ENCODE measurements at places on chromosomes 11 and 22.

- DNase-seq = no peak
Measured at GRCh38 chr22:48097723-48098122, 1335.3 kb downstream of the TBC1D22A start.

DNA sequence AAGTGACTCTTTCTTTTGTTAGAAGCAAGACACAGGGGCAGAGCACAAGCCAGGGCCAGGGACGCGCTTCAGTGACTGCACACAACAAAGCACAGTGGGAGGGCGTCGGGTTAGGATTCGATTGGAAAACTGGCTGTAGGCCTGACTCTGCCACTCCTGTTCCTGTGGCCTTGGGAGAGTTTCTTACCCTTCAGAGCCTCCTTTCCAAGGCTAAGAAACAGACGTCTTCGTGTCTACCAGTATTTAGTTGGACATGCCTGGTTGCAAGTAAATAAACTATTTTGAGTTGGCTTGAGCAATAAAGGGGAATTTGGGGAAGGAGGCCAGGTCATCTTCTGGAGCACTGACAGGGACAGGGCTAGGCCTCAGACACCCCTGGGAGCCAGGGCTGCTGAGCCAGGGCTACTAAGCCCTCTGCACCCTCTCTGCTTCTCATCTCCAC is 549.1 kb downstream of the INSC start:
- no peak for DNase-seq

DNA sequence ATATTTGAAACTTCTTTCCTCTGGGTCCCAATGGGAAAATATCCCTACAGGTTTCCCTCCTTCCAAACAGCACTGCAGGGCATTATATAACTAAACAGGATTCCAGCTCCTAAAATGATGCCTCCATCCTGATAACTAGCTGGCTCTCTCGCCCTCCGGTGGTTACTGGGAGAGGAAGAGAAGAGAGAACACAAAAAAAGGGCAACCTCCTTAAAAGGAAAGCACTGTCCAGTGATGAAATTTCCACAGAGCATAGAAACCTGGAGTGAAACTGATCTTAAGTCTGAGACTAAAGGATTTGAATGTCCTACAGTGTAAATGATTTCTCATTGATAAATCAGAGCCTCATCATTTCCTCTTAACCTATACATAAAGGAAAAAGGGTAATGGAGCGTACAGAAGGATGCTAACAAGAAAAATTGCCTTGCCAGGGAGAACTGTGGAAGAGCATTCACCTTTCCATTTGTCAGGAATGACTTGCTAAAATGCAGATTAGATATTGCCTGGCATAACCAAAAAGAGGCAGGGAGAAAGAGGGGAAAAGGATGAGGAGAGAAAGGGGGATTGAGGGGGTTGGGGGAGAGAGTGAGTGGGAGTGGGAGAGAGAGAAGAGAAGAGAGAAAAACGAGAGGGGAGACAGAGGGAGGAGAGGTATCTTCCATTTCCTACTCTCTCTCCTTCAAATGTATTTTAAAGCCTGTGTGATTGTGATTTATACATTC is 121.3 kb downstream of the APOL5 start:
- DNase-seq = no peak

GRCh38 chr11:64036087-64037026 is 626 bp downstream of the FLRT1 start:
- peak; percentile 44 for DNase-seq

DNA sequence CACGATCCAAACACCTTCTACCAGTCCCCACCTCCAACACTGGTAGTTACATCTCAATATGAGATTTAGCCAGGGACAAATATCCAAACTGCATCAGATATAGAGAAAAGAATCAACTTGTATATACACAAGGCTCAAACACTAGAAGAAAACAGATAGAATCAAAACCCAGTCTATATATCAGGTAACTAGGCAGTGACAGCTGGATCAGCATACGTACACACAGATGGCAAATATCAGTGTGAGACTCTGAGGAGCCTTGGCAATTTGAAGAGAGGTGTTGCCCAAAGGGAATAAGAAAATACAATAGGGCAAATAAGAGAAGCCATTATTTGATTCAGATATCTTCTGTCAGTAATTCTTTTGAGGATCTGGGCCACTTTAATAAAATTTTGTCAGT is 951.3 kb upstream of the CHORDC1 start:
- DNase-seq = no peak

DNA sequence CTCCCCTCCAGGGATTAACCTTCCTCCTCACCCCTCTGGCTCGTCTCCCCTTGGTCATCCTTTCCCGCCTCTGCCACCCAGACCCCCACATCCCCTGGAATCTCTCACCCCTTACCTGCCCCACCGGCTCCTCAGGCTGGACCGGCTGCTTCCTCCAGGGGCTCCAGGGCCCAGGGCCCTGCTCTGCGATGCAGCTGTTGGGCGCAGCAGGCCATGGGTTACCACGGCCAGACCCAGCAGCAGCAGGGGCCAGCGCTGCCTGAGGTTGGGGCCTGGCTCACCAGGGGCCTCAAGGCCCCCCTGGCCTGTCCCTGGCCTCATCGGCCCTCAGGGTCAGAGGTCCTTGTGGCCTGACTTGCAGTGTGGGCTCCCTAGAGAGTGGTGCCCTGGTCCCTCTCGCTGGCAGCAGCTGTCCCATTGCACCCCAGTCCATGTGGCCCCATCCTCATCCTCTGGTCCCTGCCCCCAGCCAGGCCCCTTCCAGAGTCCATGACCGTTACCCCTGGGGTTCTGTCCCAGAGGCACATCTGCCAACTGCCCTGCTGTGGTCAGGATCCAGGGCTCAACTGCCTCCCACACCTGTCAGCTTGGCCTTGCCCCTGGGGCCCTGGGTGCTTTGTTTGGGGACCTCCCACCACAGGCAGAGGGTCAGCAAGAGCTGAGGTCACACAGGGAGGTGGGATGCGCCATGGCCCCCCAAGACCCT is at the start of gene IGLL1:
TSS of gene IGLL1 (minus strand) at position 421 of the 706 bp plus-strand sequence. CDS start at position 321, 100 bp downstream.
- no peak for DNase-seq

- no peak for DNase-seq
Measured at GRCh38 chr22:49350441-49351121, 477.1 kb downstream of the BRD1 start.

DNA sequence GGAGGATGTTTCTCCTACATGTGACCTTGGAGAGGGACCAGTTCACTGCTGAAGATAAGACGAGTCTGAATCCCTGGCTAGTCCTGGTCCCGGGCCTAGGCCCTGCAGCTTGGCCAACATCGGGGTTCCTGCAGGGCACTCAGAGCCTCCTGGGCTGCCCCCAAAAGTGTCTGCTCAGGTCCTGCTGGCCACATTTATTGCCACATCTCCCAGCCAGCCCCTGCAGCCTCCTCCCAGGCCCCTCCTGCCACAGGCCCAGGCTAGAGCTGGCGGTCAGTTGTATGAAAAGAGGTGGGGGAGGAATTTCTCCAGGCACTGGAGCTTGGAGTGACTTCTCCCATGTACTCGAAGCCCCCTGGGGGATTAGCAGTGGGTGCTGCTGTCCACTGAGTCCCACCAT is 56.5 kb upstream of the PPARA start:
- DNase-seq = no peak
